Fibroblast of skin of right quadriceps (primary cell): ENCODE measurements at places on chromosomes 13 and 19.

DNA sequence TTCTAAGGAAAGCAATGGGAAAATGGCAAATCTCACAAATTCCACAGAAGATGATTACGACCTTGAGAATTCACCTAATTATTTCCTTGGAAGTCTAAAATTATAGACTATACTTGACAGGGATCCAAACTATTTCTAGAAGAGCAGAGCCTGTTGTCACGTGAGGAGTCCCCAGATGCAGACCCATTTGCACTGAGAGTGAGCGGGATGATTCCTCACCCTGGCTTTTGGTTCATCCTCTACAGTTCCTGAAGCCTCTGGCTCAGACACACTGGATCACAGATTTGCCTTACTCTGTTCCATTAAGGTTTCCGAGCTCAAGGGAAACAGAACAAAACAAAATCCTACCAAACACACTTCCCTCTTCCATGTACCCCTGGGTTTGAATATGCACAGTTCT, 23.0 kb upstream of the CYSLTR2 start:
- no peak for DNase-seq

DNA sequence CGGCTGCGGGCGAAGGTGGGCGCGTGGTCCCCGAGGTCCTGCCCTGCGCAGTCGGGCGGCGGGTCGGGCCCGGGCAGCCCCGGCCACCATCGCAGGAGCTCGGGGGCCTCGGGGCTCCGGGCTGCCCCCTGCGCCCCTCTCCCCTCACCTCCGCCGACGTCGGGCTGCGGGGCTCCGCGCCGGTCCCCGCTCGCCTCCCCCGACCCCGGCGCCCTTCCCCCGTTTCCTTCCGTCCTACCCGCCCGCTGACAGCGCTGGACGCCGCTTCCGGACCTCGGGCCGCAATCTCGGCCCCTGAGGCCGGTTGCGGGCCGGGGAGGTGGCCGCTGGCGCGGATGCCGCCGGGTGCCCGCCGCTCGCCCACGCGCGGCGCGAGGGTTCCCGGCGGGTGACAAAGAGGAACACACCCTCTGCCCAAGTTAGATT, 720 bp downstream of the FARP1 start:
- DNase-seq, result no peak

DNA sequence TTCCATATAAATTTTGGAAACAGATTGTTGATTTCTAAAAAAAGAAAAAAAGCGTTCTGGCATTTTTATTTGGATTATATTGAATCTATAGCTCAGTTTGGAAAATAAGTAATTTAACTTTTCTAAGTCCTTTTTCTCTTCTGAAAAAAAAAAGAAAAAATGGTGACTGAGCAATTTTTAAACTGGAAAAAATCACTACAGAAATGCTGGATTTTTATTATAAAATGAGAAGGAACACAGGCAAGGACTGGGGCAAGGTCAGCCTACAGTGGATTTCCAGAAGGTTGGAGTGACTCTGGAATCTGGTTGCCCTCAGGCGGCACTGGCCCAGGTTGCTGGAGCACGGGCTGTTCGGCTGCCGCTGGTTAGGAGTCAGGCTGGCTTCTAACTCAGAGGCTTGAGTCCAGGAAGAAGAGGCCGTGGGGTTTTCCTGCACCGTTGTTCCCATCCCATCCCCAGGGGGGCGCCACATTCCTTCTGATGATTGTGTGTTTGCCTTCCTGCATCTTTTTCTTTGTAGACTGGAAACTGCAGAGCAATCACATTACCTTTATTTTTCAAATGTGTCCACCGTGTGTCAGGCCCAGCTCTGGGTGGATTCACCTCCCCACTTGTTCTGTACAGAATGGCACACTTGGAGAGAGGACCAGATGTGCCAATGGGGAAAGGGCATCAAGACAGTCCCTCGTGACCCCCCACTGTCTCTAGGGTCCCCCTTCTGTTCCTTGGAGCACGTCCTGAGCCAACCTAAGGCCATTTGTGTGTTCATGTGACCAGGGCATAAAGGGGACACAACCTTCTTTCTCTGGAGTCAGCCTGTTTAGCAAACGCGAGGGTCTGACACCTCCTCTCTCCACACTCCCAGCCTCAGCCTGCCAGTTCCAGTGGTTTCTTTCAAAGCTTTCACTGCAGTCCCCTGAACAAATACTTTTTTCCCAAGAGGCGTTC, 44.5 kb upstream of the GTF3A start:
- peak; percentile 37 for DNase-seq

- no peak for DNase-seq
Measured at GRCh38 chr13:110832205-110832479, 82.7 kb downstream of the ANKRD10 start.

DNA sequence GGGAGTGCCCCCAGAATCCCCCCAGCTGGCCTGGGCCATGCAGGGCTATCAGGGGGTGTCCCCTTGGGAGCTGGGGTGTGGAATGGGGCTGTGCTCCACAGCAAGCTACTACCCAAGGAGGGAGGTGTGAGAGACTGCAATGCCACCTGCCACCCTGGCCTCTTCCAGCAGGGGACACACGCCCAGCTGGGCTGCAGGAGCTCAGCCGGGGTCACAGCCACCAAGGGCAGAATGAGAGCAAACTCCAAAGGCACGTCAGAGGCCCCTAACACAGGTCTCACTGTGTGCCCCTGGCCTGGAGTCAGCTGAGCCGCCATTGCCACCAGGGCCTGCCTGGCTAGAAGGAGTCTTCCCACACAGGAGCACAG, 55.5 kb downstream of the MLLT1 start:
- DNase-seq, result no peak

GRCh38 chr13:23796551-23796950, 92.6 kb downstream of the MIPEP start:
- DNase-seq, result no peak

- peak; percentile 51 for DNase-seq
Measured at GRCh38 chr13:113209759-113210421, 477 bp downstream of the CUL4A start.

- DNase-seq, result no peak
Measured at GRCh38 chr19:29855741-29856500, 44.1 kb downstream of the CCNE1 start.

DNA sequence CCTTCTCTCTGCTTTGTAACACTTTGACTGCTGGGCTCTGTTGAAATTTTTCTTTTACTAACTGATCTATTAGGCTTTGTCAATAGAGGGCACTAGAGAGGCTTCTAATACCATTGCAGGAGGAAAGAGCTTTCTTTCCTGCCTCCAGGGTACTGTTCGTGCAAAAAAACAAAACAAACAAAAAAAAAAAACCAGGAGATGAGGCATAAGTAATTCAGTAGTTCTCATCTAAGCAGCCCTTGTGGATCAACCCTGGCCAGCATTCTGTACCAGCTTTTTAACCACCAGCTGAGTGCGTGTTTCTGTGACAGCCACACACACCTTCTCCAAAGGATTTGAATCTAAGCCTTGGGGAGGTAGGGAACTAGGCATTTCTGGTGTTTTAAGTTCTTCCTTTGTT, 1707.6 kb upstream of the SLC10A2 start:
- peak; percentile 53 for DNase-seq

- peak; percentile 86 for DNase-seq
Measured at GRCh38 chr13:29583073-29583785, 12.3 kb downstream of the SLC7A1 start.

- no peak for DNase-seq
Measured at GRCh38 chr13:102928941-102929675, 83.3 kb downstream of the ERCC5 start.

DNA sequence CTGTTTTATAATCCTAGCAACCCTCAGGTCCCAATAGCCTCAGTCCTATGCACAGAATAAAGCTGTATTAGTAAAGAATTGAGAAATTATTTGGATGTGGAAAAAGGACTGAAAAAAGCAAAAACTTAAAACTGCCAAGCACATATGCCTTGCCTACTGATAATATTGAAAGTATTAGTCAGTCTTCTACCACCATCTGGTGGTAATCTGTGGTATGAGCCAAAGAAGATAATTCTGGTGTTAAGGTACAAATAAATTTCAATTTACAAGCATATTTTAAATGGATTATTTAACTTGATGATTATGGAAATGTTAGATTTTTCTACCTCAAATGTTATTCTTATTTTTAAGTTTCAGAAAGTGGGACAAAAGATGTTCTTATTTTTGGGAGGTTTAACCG, 460.3 kb upstream of the KLHL1 start:
- peak; percentile 15 for DNase-seq

DNA sequence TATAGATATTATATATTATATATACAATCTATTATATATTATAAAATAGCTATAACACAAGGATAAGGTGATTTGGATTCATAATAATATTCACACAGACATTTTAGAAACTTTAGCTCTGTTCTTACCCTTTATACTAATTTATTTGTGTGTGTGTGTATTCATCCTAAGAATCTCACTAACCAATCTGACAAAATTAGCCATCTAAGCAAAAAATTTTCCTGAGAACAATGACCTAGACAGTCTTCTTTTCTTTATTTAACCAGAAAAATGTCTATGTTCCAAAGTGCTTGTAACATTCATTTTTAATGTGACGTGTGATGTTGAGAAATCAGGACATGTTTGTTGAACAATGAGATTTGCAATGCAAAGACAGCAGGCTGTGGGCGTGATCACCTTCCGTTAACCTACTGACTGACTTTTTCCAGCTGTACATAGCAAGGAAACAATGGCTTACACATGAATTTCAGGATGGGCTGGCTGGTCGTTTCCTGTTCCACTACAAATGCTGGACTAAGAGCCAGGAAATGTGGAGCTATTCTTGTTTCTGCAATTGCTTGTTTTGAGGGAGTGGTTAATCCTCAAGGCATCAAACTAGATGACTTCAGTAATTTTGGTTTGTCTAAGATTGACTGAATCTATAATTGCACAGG, 634.6 kb upstream of the ARGLU1 start:
- DNase-seq, result no peak

- DNase-seq, result no peak
Measured at GRCh38 chr19:18202778-18203407, 949 bp downstream of the RAB3A start.

- no peak for DNase-seq
Measured at GRCh38 chr13:39037410-39037879, 444 bp downstream of the PROSER1 start.

GRCh38 chr13:74555651-74556420, 421.6 kb upstream of the KLF12 start:
- DNase-seq, result peak; percentile 19

GRCh38 chr13:86562866-86563265, 763.6 kb upstream of the SLITRK6 start:
- DNase-seq, result no peak

DNA sequence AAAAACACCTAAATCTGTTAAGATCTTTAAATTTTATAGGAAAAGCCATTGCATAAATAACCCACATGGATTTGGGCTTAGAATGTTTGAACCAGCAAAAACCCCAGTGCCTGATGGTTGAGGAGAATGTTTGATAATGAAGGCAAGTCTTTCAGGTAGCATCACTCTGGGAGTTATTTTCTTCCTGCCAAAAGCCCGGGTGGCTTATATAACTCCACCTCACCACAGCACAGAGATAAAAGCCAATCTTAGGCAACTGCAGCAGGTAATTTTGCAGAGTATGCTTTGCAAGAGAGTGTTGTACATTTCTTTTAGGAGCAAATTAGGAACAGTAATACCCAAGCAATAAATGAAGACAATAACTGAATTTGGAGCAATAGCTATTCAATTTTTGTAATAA, 7.8 kb upstream of the WASF3 start:
- DNase-seq, result no peak

DNA sequence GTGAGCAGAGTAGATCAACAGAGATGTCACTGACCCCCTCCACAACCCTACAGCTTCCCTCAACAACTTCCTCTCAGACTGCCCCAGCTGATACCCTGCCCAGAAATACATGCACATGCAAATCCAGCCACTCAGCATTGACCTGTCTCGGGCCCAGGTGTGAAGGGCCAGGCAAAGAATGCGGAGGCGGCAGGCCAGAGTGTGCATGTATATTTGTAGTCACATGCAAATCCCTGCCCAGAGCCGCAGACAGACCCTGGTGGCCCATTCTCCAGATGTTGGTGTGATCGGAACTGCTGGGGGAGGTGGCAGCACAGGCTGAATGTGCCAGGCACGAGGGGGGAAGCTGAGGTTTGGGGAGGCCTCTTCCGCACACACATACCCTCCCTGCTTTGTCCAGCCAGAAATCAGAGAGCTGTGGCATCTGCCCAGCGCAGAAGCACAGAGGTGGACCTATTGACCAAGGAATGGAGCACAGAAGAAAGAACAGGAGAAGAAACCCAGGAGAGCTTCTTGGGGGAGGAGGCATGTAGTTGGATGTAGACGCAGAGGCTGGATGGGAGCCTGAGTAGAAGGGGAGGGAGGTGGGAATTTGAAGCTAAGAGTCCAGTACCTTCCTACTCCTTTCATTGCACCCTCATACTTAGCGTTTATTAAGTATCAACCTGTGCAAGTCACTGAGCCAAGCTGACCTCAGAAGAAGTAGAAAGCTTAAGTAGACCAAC, 14.4 kb downstream of the MEF2B start:
- no peak for DNase-seq

DNA sequence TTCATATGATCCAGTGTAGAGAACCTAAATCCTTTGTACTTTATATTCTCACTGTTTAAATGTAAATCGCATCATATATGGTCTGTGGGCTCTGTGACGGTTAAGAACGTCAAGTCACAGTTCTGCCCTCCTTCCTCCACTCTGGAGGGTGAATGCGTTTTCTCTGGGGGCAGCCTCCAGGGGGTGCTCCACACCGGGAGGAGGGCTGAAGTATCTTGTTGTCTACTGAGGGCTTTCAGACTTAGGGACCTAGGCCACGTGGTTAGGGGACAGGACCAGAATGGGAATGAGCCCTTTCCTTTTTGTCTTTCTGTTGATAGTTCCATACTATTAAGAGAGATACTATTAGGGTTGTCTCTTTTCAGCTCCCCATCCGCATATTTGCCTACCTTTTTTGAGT, 504.9 kb downstream of the FGF9 start:
- DNase-seq, result no peak

GRCh38 chr13:110455941-110456340, 105.6 kb downstream of the RAB20 start:
- DNase-seq, result peak; percentile 65

- DNase-seq, result no peak
Measured at GRCh38 chr19:45020071-45020470, 18.8 kb upstream of the CLASRP start.

GRCh38 chr13:60540276-60540675, 143.3 kb downstream of the TDRD3 start:
- DNase-seq, result no peak

DNA sequence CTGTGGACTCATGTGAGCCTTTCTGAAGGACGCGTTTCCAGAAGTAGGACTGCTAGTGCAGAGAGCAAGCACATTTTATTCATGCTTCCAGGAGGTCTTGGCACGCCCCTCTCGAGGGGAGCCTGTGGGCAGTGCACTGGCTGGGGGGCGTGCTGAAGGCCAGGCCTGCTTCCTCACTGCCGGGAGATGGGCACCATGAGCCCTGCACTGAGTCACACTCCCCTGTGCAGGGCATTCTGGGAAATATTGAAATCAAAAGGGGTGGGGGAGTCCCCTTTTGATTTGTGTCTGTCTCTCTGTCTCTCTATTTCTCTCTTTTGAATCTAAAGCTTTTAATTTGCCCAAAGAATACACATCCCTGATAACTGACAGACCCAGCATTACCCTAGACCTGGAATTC, 34.0 kb downstream of the DPF1 start:
- DNase-seq, result no peak
